ENCODE measurements at places on chromosomes 5 and 9.

DNA sequence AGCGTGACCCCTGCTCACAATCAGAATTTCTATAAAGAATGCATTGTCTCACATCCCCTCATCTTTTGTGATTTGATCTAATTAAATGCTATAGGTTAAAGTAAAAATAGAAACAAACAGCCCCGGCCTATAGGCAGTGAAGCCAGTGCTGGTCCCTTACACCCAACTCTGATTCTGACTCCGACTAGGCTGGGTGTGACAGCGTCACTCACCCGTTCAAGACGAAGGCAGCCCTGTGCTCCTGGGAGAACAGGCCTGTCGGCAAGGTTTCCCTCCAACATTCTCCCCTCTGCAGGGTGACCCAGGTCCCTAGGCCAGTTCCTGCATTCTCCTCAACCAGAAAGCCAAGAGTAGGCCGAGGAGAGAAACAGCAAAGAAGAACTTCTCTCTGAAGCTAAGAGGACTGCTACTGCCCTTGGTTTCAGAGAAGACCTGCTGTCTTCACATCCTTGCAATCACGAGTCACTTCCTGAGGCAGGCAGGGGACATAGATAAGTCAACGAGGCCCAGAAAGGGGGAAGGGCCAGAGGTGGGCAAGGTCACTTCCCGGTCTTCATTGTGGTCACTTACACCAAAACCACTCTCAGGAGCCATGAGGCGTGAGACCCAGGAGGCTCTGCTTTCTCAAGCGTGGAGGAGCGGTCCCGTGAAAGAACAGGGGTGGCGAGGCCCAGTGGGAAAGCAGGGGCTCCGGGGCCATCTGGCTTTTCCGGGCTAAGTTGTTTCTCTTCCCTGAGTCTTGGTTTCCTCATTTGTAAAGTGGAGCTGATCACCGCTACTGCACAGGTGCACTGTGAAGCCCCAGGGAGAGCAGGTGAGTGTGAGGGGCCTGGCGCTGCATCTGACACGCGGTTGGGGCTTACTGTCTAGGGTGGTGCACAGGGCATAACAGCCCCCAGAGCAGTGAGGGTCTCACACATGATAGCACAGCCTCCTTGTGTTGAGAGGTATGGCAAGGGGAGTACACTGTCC is 200.8 kb downstream of the CRB2 start:
- DNase-seq, result peak; percentile 56

DNA sequence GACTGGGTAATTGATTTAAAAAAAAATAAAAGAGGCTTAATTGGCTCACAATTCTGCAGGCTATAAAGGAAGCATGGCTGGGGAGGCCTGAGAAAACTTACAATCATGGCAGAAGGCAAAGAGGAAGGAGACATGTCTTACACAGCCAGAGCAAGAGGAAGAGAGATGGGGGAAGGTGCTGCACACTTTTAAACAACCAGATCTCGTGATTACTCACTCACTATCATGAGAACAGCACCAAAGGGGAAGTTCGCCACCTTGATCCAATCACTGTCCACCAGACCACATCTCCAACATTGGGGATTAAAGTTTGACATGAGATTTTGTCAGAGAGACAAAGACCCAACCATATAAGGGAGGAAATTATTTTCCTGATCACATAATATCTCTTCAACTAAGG is 138.8 kb upstream of the NR4A3 start:
- DNase-seq, result peak; percentile 77

DNA sequence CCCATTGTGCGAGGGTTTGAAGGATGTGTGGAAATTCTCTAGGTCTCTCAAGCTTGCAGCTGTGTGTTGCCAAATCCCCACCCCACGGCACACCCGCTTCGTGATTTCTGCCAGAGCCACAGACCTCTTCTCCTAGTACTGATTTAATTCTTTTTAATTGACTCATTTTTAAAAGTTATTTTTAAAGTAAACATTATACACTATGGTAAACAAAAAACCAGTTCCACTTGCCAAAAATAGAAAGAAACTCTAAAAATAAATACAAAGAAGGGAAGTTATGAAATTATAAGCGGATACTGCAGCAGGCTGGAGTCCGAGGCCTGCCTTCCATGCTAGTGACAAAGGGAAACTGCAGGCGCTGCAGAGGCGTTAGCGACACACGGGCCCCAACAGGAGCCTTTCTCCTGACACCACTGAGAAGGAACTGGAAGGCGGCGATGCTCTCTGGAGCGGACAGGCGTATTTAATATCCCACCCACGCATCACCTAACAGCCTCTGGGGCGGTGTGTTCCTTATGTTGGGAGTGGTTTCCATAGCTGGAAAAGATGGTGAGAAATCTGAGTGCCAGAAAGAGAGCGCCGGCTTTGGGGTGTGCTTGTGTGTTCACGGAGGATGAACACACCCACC is 122.5 kb downstream of the COL23A1 start:
- peak; percentile 96 for DNase-seq

DNA sequence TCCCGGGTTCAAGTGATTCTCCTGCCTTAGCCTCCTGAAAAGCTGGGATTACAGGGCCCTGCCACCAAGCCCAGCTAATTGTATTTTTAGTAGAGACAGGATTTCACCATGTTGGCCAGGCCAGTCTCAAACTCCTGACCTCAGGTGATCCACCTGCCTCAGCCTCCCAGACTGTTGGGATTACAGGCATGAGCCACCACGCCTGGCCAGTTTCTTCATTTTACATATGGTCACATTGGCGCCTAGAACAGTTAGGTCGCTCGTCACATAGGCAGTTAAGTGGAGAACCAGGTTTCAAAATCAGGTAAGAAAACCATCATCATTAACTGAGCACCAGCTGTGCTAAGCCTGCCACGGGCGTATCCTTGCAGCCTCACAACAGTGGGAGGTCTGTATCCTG is 36.1 kb downstream of the OLFML2A start:
- DNase-seq, result no peak

DNA sequence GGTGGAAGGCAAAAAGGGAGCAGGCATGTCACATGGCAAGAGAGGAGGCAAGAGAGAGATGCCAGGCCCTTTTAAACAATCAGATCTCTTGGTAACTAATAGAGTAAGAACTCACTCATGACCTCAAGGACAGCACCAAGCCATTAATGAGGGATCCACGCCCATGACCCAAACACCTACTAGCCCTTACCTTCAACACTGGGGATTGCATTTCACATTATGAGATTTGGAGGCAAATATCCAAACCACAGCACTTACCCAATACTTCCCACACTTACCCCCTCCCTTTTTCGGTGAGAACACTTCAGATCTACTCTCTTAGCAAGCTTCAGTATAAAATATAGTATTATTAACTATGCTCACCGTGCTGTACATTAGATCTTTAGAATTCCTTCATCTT is 41.9 kb downstream of the ZNF354A start:
- peak; percentile 7 for DNase-seq

GRCh38 chr5:159310511-159310910 is 19.8 kb downstream of the IL12B start:
- no peak for DNase-seq

DNA sequence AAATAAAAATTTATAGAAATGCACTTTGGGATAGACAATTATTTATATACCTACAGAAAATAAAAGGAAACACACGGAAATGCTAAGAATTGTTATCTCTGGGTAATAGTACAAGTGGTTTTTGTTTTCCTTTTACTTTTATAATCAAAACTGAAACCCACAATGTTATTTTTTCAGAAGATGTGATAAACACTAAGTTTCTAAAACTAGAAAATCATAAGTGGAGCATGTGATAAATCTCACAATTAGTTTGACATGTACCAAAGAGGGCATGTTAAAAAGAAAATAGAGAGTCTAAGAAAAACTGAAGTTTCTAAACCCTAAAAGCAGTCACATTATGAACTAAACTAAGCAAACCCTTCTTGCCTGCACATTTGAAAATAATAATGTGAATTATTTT is 61.1 kb downstream of the OXCT1 start:
- no peak for DNase-seq

- no peak for DNase-seq
These were observed 3.0 kb upstream of the SYNPO start for GRCh38 chr5:150637245-150638052.

DNA sequence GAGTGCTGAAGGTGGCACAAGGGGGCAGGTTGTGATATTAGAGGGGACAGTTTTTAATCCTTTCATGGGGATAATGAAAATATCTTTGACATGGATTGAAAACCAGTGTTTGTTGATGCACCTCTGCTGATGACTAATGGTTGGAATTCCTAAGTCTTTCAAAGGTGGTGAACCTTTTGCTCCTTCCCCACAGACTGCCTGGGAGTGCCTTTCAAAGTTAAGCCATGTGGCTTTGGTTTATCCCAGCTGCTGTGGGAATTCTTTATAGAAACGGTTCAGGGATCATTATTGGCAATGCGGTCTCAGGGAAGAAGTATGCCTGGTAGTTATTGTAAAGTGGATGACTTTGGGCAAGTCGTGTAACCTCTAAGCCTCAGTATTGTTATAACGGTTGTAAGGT is 45.7 kb downstream of the PIP5K1B start:
- no peak for DNase-seq

DNA sequence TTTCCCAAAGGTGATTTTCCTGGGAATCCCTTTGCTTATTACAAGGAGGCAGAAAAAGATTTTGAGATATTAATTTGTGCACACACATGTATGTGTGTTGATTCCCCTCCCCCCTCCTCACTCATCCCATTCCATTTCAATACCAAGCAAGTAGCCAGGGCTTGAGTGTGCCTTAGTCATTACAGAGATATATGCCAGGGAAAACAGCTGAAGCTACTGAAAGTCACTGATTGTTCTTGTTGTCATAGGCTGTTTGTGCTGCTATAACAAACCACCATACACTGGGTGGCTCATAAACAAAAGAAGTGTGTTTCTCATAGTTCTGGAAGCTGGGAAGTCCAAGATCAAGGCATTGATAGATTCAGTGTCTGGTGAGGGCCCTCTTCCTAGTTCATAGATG is 158.6 kb downstream of the BAAT start:
- no peak for DNase-seq

DNA sequence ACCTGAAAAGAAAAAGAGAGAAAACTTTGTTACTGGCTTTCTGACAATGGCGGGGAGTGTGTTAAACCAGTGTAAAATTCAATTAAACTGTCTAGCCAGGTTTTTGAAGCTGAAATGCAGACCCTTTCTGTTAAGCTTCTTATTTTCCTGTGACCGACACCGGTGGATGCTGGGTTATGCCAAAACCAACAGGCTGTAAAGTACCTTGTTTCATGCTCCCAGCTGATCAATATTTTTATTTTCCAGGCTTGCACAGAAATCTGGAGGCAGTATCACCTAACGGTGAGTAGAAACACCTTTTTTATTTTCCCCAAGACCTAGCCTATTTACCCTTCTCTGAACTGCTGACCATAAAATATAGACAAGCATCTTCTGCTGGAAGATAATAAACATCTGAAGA is 94.9 kb upstream of the GRHPR start:
- no peak for DNase-seq

DNA sequence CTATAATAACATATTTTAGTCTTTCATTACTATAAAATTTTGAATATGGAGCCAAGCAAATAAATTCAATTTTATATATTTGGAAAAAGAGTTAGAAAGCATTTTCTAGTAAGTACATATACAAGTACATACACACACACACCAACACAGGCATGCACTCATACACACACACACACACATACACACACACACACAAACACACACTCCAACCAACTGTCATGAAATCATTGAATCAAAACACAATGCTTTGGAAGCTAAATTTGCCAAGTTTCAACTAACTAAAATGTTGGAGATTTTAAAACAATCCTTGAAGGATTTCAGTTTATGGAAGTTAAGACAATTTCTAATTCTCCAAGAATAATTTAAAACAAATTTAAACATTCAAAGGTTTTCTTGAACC is 283.2 kb downstream of the TAF11L14 start:
- DNase-seq, result no peak

GRCh38 chr5:87836696-87837095 is 424.0 kb upstream of the CCNH start:
- peak; percentile 21 for DNase-seq

GRCh38 chr9:34256104-34256503 is 73.0 kb downstream of the KIF24 start:
- DNase-seq, result no peak

DNA sequence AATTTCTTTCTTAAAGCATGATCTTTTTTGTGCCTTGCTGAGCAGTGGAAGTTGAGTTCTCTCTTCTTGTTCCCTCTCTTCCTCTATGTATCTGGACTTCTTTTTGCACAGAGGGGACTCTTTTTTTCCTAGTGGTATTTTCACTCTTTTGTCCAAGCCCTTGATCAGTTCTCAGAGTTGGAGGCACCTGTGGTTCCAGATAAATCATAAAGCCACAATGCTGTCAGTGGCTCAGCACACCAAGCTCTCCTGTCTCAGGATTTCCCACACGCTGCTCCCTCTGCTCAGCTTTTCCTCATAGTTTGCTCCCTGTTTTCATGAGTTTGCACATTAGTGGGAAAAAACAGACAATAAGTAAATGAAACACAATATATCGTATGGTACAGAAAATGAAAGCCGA is 110.3 kb upstream of the ZNF608 start:
- DNase-seq, result no peak

- no peak for DNase-seq
These were observed 214.5 kb upstream of the CDH9 start for GRCh38 chr5:27252911-27253310.

All from MV-4-11 (cell line).